A172 (cell line): ENCODE measurements at places on chromosomes 3 and 15.

DNA sequence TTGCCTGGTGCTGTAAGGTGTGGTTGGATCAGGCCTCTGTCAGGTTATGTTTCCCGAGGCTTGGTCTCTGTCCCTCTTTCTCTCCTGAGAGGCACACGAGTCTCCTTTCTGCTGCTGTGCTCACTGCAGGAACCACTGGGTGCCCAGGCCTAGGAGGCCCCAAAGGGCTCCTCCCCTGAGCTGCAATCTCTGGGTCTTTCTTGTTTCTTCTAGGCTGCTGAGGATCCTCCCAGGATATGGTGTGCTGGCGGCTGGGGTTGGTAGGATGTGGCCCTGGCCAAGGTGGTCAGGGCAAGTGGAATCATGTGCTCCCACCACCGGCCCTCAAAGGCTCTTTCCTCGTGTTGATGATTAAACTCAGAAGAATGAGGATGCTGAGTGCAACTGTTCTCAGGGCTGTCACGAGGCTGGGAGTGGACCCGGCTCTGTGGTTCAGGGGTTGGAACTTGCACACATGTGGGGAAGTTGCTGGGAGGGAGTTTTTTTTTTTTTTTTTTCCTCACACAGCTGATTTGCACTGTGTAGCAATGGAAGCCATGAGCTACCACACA lies 43.6 kb upstream of the CTSH start:
- peak; percentile 99 for DNase-seq

GRCh38 chr3:55519019-55519418 lies 31.9 kb upstream of the WNT5A start:
- no peak for DNase-seq

GRCh38 chr3:108477511-108478147 lies 32.8 kb downstream of the MYH15 start:
- DNase-seq, result peak; percentile 61

GRCh38 chr3:122890720-122891220 lies 95.9 kb downstream of the SLC49A4 start:
- DNase-seq, result no peak

- DNase-seq, result no peak
These were observed 324.6 kb upstream of the IL12A start for GRCh38 chr3:159664006-159664405.

DNA sequence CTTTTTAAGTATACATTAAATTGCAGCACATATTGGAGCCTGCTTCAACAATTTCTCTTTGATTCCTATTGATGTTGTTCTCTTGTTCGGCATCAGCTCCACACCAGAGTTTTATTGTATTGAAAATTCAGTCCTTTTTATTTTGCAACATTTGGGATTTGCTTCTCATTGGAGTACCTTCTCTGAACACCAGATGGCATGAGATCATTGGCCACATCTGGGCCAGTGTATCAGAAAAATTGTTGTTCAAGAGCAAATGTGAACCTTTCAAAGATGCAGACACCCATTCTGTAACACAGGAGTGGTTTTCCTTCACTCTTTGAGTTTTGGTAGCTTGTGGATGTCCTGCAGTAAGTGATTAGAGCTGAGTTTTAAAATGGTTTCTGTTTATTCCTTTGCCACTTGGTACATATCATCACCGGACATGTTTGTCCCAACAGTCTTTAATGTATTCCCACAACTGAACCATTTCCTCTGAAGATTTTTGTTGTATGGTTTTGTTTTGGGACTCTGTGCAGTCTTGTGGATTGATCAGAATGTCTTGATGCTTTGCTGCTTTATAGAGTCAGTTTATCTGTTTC lies 96.1 kb downstream of the MCTP2 start:
- DNase-seq, result peak; percentile 32

DNA sequence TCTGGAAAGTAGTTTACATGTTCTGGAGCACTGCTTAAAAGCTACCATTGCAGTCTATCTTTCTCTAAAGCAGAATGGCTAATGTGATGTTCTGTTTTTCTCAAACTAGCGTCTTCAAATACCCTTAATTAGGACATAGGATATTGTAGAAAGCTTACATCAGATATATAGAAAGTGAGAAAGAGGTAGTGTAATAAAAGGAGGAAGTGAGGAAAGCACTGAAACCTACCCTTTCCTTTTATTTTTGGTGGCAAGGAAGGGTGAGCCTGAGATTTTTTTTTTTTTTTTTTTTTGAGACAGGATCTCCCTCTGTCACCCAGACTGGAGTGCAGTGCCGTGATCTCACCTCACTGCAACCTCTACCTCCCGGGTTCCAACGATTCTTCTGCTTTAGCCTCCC lies 9.4 kb downstream of the SENP2 start:
- no peak for DNase-seq

DNA sequence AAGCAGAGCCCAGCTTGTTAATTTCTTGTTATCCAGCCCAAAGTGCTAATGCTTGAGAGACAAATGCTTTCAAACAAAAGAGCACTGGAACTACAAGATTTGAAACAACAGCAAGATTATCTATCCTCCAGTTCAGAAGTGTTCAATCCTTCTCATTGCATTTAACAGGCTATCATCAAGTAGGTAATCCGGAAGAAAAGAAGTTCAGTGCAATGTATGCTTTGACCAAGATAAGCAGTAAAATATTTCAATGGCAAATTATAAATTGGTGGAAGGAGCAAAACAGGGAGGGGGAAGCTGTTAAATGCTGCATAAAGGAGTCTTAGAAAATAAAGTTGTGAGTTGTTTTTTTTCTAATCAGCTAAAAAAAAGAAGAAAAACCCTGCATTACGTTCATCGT lies 8.8 kb downstream of the LRIG1 start:
- DNase-seq, result no peak

DNA sequence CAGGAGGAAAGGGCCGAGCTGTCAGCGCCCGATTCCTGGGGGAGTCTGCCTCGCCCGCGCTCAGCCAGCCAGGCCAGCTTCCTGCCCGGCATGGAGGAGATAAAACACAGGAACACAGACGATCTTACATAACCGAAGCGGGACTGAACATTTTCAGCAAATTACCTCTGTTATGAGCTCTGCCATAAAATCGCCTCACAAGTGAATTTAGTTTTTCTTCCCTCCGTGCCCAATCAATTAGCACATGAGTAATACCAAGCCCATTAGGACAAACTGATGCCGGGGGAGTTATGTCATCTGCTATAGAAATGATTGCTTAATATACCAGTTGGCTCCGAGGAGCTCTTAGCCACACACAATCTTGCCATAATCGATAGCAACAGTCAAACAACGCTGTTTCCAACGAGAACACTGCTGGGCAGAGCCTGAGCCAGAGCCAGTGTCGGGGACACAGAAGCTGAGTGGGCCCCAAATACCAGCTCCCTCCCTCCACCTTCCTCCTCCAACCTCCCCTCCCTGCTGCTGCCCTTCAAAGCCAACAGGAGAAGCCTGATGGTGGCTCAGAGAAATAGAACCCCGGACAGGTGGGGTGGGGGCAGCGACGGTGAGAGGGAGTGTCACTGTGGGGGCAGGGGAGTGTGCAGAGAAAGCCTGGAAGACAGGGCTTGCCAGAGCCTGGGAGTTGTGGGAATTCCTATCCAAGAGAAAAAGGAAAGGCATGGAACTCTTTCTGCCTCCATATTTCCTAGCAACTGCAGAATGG lies 279.4 kb upstream of the TLE3 start:
- no peak for DNase-seq

DNA sequence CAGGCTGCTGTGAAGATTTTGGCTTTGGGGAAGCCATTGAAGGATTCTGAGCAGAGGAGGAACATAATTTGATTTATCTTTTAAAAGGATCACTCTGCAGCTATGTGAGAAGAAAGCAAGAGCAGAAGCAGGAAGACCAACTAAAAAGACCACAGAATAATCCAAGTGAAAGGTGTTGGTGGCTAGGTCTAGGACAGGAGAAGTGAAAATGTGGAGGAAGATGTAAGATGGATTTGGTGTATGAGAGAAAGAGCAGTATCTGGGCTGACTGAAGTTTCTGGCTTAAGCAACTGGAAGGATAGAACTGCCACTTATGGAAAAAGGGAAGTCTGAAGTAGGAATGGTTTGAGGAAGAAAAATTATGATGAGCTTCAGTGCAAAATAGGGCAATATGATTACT lies 62.0 kb downstream of the SFMBT1 start:
- DNase-seq, result no peak

- no peak for DNase-seq
These were observed 32.1 kb downstream of the ADAM10 start for GRCh38 chr15:58717357-58717756.

DNA sequence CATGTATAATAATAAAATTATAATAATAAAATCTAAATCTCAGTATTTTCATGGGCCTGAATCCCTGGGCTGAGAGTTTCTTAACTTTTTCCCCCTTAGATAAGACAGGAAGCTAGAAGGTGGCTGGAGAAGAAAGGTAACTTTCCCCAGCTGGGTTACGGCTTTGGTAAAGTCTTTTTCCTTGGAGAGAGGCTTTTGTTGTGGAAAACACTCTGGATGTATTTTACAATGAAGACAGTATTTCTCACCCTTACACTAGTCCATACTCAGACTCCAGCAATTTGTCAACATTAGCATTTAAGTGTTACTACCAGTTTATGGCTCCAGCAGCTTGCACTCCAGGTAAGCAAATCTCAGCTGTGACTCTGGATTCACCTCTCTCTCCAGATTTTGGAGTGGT lies 34.9 kb downstream of the APH1B start:
- DNase-seq, result no peak

GRCh38 chr15:91311986-91312385 lies 211.9 kb downstream of the SV2B start:
- no peak for DNase-seq

DNA sequence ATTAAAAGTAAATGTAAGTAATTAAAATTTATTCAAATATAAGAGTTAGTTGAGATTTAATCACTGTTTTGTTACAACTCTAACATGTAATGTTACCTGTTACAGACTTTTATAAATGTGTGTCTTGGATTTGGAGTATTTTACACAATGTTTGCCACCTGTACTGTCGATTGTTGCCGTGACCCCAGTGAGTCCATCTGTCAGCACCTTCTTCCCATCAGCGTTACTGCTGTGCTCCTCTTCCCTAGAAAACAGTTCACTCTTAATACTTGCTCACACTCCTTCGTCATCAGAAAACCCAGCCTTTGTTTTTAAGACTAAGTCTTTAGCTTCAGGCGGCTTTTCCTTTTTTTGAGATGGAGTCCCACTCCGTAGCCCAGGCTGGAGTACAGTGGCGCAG lies 40.5 kb upstream of the FBXL22 start:
- no peak for DNase-seq

DNA sequence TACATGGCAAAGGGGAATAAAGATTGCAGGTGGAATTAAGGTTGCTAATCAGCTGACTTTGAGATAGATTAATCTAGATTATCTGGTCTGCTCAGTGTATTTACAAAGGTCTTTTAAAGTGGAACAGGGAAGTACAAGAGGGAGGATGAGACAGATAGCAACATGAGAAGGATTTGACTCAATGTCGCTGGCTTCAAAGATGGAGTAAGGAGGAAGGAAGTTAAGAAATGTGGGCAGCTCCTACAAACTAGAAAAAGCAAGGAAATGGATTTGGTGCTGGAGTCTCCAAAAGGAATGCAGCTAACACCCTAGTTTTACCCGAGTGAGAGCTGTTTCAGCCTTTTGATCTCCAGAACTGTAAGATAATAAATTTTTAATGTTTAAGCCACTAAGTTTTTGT lies 180.7 kb upstream of the TTC14 start:
- peak; percentile 19 for DNase-seq

- no peak for DNase-seq
These were observed 3.5 kb upstream of the PCSK6 start for GRCh38 chr15:101492766-101493692.

DNA sequence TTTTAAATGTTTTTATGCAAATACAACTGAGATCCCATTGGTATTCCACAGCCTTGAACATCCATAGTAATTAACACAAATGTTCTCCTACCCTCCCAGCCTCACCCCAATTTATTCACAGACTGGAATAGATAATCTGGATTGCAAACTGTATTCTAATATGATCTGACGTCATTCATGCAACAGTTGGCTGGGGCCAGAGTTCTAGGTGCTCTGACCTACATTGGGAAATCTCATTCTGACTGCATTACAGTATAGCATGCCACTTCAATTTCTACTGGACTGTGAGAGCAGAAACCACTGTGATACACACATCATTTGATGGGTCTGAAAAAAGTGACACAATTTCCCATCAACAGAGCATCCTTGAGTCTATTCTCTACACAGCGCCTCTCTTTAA lies 403.1 kb downstream of the MAGI1 start:
- DNase-seq, result no peak

GRCh38 chr3:161031134-161031533 lies 74.0 kb downstream of the B3GALNT1 start:
- no peak for DNase-seq

- DNase-seq, result no peak
These were observed 536.9 kb upstream of the CCDC54 start for GRCh38 chr3:106840319-106840718.

GRCh38 chr3:49183873-49184272 lies 12.5 kb downstream of the KLHDC8B start:
- no peak for DNase-seq

- no peak for DNase-seq
These were observed 176.9 kb upstream of the ANKRD28 start for GRCh38 chr3:15974647-15975046.

- DNase-seq, result no peak
These were observed 104.3 kb downstream of the MEX3B start for GRCh38 chr15:81941479-81941878.

GRCh38 chr15:92519709-92520108 lies 126.0 kb downstream of the ST8SIA2 start:
- DNase-seq, result no peak

DNA sequence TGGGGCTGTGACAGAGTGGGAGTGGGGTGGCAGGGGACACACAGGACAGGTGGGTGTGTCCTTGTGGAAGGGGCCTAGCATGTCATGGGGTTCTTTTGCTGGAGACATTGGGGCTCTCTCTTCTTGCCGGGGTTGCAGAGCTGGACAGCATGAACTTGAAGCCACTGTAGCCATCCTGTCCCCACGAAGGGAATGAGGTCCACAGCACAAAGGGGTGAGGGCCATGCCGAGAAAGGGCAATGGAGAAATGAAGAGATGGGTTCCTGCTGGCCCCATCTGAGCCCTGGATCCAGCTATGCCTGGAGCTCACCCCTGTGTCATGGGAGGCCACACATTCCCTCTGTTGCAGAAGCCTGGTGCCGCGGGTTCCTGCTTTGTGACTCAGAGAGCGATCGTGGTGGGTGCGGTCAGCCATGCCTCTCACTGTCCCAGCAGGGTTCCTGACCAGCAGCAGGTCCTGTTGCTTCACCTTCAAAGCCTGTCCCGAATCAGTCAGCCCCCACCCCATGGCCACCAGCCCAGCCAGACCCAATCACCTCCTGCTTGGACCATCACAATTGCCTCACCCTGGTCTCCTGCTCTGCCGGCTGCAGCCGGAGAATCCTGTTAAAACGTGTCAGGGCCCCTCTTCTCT lies 50.0 kb downstream of the DNAJB8 start:
- peak; percentile 97 for DNase-seq

DNA sequence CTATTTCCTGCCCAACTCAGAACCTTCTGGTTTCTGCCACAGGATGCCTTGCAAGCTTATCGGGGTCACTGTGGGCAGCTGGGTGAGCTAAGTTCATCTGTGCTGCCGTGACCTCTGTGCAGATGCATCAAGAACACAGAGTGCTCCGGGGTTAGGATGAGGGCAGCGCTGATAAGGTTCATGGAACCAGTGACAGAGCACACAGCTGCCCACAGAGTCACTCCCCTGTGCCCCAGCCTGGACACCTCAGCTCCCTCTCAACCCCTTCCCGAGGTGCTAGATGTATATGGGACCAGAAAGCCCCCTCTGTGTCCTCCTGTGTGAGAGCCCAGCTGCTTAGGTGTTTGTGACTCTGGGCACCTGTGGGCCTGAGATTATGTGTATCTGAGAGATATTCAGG lies 15.8 kb upstream of the ALAS1 start:
- no peak for DNase-seq

GRCh38 chr3:47782446-47783308 lies 984 bp upstream of the SMARCC1 start:
- DNase-seq, result no peak
